ENCODE measurements at places on chromosomes 11 and 22.

GRCh38 chr22:23473901-23474300 is 106.2 kb downstream of the IGLL1 start:
- DNase-seq: no peak

GRCh38 chr22:23220485-23221350 is 40.4 kb downstream of the BCR start:
- DNase-seq: peak; percentile 56

DNA sequence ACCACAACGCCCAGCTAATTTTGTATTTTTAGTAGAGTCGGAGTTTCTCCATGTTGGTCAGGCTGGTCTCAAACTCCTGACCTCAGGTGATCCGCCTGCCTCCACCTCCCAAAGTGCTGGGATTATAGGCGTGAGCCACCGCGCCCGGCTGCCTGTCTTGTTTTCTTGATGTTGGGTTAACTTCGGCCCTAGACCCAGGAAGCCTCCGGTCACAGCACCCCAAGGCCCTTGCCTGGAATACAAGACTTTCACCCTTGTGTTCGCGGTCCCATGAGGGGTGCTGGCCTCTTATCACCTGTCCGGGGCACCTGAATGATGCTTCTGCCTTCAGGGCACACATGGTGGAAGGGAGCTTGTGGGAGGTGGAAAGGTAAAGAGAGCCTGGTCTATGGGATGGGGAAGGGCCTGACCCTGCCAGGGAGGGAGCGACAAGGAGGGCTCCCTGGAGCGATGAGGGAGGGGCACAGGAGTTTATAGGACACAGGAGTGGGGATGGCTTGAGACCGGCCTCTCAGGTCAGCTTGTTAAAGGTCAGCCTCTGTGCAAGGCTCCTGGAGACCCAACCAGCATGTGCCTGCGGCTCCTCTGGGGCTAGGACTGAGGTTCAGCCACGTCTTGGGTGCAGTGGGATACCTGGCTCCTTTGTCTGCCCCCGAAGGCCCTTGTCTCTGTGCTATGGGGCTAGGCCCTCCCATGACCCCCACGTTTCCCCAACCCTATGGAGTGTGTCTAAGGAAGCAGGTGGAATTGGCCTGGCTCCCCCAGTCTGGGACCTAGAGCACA is 34.7 kb upstream of the GRAMD4 start:
- DNase-seq: no peak

GRCh38 chr11:72439455-72439854 is 5.1 kb upstream of the CLPB start:
- DNase-seq: peak; percentile 72

DNA sequence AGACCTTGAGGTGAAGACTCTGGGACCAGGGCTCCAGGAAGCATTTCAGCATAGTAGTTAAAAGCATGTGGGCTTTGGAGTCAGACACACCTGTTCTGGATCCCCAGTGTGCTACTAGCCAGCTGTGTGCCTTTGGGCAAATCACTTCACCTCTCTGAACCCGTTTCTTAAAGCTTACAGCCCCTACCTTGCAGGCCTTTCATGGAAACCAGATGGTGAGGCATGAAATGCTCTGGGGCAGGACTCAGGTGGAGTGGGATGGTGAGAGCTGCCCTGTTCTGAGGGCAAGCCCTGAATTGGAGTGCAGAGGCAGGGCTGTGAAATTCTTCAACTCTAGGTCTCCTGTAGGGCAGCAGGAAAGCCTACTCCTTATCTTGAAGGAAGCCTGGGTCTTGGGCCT is 10.5 kb downstream of the UCP2 start:
- DNase-seq: no peak

DNA sequence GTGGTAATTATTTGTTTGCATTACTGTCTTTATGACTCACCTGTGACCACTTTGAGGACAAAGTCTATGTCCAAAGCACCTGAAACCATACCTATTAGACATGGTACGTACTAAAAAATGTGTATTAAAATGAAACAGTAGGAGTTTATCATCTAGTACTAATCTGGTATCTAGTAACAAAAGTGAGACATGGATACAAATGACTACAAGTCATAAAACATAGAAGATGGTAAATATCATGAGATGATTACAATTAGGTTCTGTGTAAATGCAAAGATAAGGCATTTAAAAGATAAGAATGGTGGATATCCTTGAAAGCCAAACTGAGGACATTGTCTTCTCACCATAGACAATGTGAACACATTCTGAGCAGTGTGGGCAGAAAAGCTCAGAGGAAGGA is 113.5 kb upstream of the GUCY1A2 start:
- no peak for DNase-seq

DNA sequence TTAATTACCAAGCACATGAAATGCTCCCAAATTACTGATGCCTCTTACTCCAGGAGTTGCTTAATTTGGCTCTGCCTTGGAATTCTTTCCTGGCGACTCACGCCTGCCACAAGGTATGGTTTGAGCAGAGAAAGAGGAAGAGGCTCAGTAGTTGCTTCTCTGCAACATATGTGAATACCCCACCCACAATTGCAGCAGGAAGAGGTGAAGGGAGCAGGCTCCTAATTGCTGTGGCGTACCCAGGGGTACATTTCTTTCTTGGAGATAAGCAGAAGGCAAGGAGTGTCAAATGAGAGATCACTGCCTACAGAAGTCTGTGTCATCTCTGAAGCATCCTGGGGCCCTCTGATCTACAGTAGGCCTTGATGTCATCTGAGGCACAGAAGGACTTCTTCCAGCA is 10.6 kb upstream of the NNMT start:
- DNase-seq: no peak

GRCh38 chr11:11898648-11899047 is 56.9 kb downstream of the USP47 start:
- DNase-seq: no peak

GRCh38 chr11:26102325-26102724 is 229.6 kb upstream of the ANO3 start:
- no peak for DNase-seq

DNA sequence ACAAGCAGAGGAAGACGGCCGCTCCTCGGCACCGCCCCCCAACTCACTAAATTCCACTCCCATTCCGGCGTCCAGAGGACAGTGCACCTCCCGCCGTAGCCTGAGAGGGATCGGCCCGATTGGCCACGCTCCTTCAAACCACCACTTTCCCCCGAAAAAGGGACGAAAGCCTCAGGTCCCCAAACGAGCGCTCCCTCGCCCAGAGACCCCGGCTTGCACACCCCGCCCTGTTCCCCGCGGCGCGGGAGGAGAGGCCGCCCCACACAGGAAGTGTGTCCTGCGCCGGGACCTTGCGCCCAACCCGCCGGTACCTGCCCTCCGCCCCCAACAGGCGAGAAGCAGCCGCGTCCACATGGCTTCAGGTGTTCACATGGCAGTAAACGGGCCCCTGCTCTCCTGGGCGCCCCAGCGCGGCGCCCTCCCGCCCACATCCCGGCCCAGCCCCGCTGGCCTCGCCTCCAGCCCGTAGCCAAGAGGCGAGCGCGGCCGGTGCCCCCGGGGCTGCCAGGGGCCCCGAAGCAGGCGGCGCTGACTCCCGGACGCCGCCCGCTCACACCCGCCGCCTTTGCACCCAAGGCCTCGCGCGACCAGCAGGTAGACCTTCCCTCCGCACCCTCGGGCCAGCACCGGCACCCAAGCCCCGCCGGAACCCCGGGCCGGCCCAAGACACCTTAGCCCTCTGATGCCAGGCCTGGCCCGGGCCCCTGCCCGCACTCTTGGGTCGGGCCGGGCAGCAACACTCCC is 849 bp downstream of the TCF20 start:
- peak; percentile 32 for DNase-seq

GRCh38 chr11:111749646-111750045 is 16.5 kb downstream of the PPP2R1B start:
- no peak for DNase-seq

GRCh38 chr22:36397131-36398093 is 9.6 kb upstream of the MYH9 start:
- DNase-seq: no peak

DNA sequence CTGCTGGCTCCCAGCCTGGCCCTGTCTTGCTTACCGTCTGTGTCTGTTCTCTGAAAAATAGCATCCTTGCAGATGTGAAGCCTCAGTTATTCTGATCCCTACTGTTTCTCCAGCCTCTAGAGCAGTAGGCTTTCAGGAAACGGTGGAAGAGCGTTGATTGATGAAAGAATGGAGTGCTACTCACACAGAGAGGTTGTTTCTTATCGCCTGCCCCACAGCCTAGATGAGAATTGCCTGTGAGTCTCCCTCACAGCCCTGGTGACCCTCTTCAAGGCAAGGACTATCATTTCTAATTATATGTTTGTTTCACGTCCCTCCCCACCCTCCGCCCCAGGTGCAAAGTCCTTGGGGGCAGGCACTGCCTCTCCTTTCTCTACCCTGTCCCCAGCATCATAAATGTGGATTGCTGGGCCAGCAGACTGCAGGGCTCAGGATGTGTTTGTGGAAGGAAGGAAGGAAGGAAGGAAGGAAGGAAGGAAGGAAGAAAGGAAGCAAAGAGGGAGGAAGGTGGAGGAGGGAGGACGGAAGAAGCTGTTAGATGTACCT is 575.3 kb upstream of the B3GAT1 start:
- DNase-seq: no peak

GRCh38 chr11:115134926-115135325 is 369.3 kb downstream of the CADM1 start:
- DNase-seq: no peak

DNA sequence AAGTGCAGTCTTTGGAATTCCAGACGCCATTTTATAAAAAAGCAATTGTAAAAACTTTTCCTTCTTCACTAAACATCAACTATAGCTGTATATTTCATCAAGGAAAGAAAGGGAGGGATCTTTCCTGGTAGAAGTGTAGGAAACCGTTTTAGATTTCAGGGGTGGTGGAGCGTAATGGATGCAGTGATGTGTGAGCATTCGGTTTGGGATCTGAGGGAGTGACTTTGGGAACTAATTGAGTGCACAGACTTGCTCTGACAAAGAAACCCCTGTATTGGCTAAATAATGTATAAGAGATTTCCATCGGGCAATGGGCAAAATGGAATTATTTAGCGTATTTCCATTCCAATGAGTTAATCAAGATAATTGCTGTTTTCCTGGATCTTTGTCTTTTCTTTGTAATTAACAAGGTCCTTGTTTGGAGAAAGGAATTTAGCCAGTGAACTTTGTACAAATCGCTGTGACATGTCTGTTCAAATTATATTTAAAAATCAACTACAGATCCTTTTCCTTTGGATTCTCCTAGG is 125.0 kb upstream of the NARS2 start:
- no peak for DNase-seq

GRCh38 chr22:34281738-34282137 is 361.5 kb upstream of the LARGE1 start:
- DNase-seq: no peak

DNA sequence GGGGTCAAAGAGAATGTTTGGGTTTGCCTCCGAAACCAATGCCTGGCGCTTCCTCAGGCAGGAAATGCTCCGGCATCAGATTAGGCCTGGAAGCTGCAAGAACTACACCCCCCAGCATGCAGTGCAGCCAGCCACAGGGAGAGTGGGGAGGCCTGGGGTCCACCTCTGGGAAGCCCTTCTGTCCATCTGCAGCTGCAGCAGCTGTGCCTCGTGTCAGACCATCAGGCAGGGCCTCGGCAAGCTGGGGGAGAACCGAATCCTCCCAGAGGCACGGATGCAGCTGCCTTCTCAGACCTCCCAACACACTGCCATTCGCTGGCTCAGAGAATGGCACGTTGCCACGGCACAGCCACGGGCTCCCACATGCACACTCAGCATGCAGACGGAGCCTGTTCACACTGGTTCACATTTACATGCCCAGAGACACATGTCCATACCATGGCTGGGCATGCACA is 57.4 kb downstream of the NECTIN1 start:
- peak; percentile 75 for DNase-seq

DNA sequence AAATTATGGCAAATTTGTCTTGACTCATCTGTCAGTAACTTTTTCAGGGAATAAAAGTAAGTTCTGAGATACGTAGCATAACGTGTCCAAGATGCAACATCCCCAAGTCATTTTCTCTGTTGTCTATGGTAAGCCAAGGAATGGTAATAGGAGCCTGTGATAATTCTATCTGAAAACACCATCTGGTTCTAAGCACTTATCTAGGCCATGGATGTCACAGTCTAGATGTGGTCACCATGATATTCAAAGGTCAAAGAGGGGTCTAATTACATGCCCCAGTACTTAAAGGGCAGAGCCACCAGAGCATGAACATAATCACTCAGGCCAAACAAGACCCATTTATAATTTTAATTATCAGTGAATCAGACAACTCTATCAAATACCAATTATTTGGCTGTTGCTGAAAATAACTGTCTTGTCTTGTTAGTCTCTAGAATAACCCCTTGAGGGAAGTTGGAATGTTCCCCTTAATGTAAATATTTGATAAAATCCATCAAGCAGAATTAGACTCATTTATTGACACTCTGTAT is 225.1 kb upstream of the MPPED2 start:
- no peak for DNase-seq

DNA sequence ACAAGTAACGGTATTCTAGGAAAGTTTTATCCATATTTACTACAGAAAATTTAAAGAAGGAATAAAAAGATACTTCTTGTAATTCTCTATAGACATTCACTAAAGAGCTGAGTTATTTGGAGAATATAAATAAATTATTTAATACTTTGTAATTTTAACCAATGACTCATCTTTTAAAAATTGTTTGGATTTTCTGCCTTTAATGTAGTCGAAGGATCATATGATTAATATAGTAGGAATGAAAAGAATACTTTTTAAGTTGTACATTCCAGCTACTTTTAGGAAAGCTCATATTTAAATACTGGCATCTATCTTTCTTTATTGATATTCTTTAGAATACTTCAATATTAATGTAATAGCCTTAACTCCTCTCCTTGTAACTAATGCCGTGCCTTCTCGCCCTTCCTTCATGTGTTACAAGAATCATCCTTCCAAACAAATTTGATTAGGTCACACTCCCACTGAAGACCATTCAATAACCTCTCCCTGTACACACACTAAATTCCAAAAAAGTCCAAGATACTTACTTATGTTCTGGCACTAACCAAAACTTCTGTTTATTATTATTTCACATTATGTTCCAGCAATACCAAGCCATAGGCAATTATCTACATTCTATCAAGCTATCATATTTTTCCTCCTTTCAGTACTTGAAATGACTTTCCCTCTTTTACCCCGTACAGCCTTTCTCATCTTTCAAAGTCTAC is 501.9 kb downstream of the CNTN5 start:
- no peak for DNase-seq

DNA sequence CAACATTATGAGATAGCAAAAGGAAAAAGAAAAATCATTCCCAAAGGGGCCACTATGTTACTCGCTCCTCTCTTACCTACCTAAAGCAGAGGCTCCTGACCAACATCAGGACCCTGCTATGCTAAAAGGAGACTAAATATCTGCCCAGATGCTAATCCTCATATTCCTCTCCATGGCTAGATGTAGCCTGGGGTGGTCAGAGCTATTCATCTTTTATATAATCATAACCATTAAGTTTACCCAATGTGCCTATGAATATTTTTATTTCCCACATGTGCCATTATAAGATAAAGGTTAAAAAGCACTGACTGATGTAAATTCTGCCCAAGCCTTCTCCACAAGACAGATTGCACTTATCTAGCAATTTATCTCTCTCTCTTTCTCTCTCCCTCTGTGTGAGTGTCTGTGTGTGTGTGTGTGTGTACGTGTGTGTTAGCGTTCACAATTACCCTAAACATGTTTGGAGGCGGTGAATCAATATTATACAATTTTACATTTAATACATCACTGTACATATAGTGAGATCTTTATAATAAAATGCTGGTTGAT is 41.2 kb upstream of the ANO5 start:
- no peak for DNase-seq

Measured in umbilical cord (tissue), 2 donors.